ENCODE measurements at places on chromosomes 4 and X.

GRCh38 chrX:48720577-48721250 is 24.2 kb downstream of the SUV39H1 start:
- DNase-seq: no peak

DNA sequence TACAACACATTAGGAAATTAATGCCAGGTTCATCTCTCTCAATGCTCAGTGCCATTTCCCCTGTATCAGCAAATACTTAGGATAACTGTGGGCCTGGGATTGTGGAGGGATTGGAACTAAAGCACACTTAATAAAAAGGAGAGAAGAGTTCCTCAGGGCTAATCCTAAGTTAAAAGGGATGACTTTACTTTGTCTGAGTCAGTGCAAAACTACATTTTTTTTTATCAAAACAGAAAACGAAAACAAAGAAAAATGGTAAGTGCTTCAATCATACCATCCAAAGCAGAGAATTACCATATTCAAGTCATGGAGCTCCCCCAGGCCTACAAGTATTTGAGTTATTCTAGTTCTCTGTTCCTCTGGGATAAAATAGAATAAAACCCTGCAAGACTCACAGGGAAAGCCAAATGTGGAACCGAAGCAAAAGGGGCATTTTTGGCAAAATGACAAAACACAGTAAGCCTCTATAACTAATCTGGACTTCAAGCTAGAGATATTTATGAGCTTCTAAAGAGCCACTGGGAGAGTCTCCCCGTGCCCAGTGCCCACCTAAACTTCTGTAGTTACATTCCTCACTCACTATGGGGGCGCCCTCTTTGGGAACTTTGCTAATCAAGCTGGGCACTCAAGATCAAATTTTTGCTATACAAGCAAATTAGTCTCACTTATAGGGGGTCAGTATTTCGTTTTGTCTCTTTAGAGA is 53.4 kb downstream of the PALLD start:
- DNase-seq: no peak

DNA sequence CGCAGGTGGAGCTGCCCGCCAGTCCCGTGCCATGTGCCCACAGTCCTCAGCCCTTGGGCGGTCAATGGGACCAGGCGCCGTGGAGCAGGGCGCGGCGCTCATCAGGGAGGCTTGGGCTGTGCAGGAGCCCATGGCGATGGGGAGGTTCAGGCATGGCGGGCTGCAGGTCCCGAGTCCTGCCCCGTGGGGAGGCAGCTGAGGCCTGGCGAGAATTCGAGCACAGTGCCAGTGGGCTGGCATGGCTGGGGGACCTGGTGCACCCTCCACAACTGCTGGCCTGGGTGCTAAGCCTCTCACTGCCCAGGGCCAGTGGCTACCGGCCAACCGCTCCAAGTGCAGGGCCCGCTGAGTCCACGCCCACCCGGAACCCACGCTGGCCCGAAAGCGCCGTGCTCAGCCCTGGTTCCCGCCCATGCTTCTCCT is 646.5 kb downstream of the GABRG1 start:
- no peak for DNase-seq

- no peak for DNase-seq
Measured at GRCh38 chrX:123186801-123187200, 2.7 kb downstream of the GRIA3 start.

GRCh38 chr4:102823897-102824296 is 3.5 kb downstream of the UBE2D3 start:
- no peak for DNase-seq

GRCh38 chr4:24801136-24801855 is 5.9 kb downstream of the SOD3 start:
- no peak for DNase-seq

DNA sequence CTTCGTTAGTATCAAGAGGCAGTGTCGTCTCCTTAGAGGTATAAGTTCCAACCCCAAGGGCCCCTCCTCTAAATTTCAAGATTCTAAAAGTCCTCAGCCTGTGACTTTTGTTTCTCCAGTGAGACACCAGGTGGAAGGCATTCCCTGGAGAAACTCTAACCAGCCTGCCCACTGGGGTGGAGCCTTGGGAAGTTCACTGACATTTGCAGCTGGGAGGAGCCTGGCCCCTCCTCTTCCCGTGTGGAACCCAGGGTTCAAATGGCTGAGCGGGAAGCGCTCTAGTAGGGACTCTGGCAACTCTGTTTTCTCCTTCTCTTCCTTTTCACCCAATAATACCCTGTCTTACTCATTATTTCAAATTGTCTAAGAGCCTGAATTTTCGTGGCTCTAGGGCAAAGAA is 325.0 kb downstream of the TLL1 start:
- DNase-seq: no peak

DNA sequence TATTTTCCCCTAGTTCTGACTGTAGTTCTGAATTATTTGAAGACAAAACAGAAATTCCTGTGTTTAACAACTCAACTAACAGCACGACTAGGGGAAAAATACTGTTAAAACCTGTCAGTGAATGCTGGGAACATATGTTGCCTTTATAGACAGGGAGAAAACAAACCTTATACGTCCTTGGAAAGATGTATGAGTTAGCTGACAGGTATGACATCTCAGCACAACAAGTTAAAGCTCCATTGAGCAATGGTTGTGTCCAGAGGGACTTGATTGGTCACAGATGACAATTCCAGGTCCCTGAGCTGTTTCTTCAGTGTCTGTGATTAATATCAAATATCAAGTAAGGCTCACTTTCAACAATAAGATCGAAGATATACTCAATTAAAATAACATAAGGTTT is 58.2 kb upstream of the DDIT4L start:
- no peak for DNase-seq

DNA sequence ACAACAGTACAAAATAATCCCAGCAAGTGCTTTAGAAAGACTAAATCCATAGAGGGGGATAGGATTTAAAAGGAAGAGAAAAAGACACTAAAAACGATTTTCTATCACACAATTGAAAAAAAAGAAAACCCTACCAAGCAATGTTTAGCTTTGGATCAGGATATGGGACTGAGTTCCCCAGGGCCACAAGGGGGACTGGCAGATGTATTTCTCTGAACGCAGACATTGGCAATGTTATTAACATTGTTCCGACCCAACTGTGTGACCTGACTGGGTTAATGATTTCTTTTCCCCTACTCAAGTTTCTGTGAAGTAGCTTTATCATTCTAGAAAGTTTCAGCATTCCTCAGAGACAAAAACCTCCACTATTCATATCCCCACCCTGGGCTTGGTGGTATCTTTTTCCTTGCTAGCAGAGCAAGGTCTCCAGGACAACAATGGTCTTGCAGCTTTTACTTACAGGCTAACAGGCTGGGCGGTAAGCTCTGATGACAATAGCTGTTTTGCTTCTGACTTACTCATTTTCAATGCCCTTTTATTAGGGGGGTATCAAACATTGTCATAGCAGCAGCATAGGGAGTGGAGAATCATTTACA is 25.8 kb downstream of the SLC7A11 start:
- DNase-seq: no peak

GRCh38 chr4:81549984-81550383 is 78.3 kb upstream of the RASGEF1B start:
- DNase-seq: no peak

- no peak for DNase-seq
Measured at GRCh38 chrX:22739276-22739675, 260.5 kb upstream of the DDX53 start.

DNA sequence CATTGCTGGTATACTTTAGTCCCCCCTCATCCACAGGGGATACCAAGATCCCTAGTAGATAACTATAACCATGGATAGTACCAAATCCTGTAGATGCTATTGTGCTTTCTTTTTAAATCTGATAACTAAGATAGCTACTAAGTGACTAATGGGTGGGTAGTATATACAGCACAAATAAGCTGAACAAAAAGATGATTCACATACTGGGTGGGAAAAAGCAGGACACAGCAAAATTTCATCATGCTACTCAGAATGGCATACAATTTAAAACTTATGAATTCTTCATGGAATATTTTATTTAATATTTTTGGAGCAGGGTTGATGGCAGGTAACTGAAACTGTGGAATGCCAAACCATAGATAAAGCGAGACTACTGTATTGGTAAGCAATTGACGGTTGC is 161.6 kb downstream of the IL15 start:
- DNase-seq: no peak

DNA sequence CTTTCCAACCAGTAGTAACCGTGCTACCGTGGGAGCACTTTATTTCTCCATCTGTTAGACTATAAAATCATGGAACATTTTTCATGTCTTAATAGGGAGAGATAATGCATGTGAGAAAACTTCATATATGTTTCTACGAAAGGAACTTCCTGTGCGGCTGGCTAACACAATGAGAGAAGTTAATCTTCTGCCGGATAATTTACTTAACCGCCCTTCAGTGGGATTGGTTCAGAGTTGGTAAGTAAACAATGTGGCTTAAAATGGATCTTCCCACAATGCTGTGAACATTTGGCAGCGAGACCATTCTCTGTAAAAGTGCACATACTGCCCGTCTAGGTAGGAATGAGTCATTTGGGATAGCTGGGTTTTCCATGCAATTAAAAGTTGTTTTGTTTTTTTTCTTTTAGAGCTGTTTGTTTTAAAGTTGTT is 29.6 kb downstream of the PDK3 start:
- no peak for DNase-seq

GRCh38 chr4:86452924-86453531 is 93.2 kb upstream of the MAPK10 start:
- no peak for DNase-seq

DNA sequence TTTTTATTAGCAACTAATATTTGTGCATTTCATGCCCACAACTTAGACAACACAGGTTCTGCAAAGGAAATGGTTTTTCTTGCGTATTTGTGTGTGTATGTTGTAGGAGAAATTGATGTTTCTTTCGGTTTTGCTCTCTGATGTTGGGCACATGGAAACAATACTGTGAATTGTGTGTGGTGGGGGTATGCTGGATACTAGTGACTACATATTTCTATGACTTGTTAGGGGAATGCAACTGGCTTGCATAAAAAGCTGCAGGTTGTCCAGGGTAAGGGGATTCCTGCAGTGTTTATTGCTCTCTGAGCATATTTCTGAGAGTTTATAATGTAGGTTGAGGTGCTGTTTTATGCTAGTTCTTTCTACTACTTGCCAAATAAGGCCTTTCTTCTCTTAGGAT is 11.6 kb downstream of the DLG3 start:
- no peak for DNase-seq

DNA sequence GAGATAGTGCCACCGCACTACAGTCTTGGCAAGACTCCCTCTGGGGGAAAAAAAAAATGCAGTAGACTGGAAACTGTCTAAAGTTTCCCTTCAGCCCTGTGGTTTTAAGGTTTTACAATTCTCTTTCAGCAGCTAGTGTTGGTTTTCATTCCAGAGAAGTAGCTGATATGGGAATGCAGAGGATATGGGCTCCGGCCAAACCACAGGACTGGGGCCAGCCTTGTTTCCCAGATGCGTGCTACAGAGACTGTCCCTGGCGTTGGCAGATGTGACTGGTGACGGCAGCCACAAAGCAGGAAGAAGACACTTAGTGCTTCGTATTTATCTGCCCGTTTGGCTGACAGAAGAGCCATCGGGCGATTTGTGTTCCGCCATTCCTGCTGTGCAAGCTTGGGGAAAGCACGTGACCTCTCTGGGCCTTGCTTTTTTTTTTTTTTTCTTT is 43.2 kb downstream of the ZBTB49 start:
- DNase-seq: no peak

DNA sequence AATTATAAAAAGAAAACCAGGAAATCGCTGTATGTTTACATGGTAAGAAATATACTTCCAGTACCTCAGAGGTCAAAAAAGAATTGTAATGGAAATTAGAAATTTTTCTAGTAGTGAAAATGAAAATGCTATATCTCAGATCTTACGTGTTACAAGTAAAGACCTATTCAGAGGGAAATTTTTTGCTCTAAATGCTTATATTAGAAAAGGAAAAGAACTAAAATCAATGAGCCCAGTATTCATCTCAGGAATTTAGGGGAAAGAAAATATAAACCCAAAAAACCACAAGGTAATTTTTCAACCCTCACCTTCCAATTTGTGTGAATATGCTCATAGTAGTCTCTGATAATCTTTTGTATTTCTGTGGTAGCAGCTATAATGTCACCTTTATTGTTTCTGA is 145.6 kb downstream of the RAP1GDS1 start:
- no peak for DNase-seq

DNA sequence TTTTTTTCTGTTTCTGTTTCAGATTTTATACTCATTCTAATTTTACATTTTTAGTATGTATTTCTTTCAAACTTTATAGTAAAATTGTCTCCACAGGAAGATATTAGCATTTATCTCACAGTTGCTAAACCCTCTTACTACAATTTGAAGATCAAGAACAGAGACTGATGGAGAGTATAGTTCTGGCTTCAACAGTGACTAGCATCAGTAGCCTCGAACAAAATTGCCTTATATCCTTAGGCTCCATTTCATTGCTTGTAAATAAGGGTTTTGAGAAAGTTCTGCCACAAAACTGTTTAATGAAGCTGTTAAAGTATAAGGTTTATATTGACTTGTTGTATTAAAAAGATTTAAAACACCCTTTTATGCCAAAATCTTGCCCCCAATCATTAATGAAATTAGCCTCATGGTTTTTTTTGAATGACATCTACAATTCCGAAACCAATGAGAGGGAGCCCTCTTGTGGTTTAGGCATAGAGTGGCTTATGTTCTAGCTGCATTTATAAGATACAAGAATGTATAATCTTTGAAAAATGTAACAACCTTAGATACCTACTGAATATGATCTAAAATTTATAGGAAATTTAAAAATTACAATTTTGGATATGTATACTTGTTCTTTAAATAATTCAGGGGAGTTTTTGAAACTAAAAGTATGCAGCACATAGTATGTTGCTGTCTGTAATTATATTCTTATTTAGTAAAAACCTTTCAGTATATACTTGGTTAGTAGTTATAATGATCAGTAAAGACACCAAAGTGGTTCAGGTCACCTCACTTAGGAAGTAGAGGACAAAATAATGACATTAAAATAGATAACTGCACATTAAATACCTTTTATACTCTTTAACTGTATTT is 109.8 kb upstream of the HPGD start:
- no peak for DNase-seq

- no peak for DNase-seq
Measured at GRCh38 chrX:83508006-83508405, at the start of gene POU3F4. TSS of gene POU3F4 (plus strand) at chrX:83508290. CDS start at chrX:83508325, 35 bp downstream.

- no peak for DNase-seq
Measured at GRCh38 chr4:90824266-90825150, 697.3 kb downstream of the CCSER1 start.

- DNase-seq: no peak
Measured at GRCh38 chr4:15917297-15917696, 21.2 kb downstream of the FGFBP1 start.

All from T follicular helper cell (primary cell).